ENCODE measurements at places on chromosomes 4 and X.

DNA sequence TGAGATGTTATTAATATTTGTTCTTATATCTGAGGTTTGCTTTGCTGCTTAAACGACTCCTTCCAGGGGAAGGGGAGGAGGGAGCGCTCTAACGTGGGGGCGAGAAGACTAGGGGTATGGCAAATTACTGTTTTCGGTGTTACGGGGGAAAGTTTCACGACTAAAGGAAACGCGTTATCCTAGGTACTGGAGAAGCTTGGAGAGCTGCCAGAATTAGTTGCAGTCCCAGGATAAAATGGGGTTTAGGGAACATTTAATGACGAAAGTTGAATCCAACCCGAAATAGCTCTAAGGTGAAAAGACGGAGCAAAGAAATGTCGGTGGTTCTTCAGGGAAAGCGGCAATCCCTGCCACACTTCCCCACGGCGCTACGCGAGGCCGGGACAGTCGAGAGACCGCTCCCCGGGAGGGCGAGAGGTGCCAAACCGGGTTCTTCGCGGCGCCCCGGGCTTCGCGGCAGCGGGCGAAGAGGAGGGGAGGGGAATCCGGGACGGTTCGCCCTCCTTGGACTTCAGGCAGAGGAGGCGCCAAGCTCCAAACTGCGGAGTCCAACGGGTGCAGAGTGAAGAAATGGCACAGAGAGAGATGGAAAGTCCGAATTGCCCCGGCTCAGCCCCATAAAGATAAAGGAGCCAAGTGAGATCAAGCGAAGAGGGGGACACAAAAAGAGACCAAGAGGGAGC, 724 bp downstream of the THOC2 start:
- DNase-seq: peak; percentile 2

- DNase-seq: no peak
These were observed 108.7 kb downstream of the CORIN start for GRCh38 chr4:47729131-47729680.

DNA sequence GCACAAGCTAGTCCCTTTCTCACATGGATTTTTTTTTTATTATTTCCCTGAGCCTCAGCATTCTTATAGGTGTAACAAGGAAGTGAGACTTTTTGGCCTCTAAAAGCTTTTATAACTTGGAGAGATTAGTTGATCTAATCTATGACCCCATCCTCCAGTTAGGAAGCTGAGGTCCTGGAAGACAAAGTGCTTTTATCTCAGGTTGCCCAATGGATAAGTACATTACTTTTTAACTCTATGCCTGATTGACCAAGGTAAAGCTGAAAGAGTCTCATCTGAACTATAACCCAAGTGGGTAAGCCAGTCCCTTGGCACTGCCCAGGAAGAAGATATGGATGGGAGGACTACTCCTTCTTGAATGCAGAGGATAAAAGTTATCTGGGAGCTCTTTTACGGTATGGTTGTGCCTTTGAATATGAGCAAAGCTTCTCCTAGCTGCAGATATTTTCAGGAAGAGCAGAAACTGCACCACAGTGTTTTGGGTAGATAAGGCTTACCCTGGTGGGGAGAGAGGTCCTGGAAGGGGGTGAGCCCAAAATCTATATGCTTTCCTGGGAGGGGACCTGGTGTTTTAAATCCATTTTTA, 40.2 kb downstream of the VSIG4 start:
- DNase-seq: no peak

GRCh38 chr4:140382732-140383131, 9.3 kb downstream of the SCOC start:
- DNase-seq: no peak

All from stimulated activated effector memory CD8-positive, alpha-beta T cell treated with anti-CD3 and anti-CD28 coated beads, Interleukin-12 subunit alpha, Interleukin-12 subunit beta, amount 100 ng/mL, for 72 hours (primary cell).